Activated CD8-positive, alpha-beta T cell treated with anti-CD3 and anti-CD28 coated beads, Interleukin-2, amount 10 ng/mL, durations not matched to agents 7 days and 5 days (primary cell): ENCODE measurements at places on chromosomes 4 and X.
A peak's percentile ranks its signal among the peaks of the same experiment; 100 is the strongest.

GRCh38 chrX:16957751-16958150 lies 11.3 kb downstream of the REPS2 start:
- H3K36me3 ChIP-seq, result no peaks in the 10 kb centered on the region
- H3K4me1 ChIP-seq, result no peaks in the 10 kb centered on the region
- no peak overlapping the region for H3K4me3 ChIP-seq
- H3K27ac ChIP-seq, result no peak overlapping the region
- DNase-seq, result no peak

DNA sequence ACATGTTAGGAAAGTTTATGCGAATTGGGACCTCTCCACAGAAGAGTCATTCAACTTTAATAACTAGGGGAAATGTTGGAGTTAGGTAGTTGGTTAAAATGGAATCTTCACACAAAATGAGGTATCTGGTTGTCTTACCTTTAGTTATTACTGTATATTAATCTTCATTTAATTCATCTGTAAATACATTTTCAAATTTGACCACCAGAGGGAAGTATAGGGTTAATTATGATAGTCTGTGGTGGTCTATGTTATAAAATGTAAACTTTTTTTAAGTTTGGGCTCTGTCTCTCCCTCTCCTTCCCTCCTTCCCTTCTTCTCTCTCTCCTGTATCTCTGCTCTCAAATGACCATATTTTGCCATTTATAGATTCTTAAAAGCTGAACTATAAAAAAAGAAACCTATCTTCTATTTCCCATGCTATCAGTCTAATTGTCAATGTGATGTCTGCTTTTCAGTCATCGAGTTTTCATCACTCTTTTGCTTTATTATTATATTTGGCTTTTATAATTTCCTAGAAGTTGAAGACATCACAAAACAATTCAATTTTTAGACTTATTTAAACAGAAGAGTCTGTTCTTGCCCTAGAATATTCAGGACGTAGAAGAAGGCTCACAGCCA lies 49.8 kb downstream of the TMEM144 start:
- H3K4me3 ChIP-seq, result no peak overlapping the region
- no peaks in the 10 kb centered on the region for H3K36me3 ChIP-seq
- H3K27ac ChIP-seq, result no peak overlapping the region
- DNase-seq, result no peak
- no peaks in the 10 kb centered on the region for H3K4me1 ChIP-seq

DNA sequence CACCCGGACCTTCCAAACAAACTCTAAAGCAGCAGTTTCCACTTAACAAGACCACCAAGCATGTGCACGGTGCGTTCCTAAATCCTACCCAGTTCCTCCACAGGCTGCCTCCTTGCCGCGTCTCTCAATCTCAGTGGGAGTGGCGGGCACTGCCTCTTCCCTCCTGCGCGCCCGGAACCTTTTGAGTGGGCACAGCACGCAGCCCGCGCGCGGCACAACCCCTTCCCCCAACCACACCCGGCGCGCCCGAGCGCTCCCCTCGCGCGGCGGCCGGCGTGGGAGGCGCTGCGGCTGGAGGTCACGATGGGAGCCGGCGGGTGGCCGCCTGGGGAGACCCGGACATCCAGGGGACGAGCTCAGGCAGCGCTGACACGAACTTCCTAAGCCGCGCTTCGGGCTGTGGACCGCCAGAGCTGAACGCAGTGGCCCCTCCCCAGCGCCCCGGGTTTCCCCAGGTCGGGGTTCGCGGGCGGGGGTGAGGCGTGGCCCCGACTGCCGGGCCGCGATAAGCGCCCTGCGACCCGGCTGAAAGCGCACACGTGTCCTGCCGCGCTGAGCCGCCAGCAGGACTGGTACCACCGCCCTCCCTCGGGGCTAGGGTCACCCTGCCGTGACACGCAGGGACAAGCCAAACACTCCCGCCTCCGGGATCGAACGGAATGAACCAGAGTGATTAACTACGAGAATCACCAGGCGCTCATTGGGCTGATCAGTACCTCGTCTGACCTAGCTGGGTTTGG lies at the start of gene ABCG2:
TSS of gene ABCG2 (minus strand) at position 151 of the 740 bp plus-strand sequence. CDS start 18,644 bp downstream, outside the sequence.
- H3K36me3 ChIP-seq, result no peaks in the 10 kb centered on the region
- peak; percentile 52 for DNase-seq
- H3K4me3 ChIP-seq, result peak within 1 kb of the TSS; percentile 75
- H3K4me1 ChIP-seq, result peaks cover 13% of the 10 kb centered on the region
- H3K27me3 ChIP-seq, result peaks cover 15% of the 10 kb centered on the region

DNA sequence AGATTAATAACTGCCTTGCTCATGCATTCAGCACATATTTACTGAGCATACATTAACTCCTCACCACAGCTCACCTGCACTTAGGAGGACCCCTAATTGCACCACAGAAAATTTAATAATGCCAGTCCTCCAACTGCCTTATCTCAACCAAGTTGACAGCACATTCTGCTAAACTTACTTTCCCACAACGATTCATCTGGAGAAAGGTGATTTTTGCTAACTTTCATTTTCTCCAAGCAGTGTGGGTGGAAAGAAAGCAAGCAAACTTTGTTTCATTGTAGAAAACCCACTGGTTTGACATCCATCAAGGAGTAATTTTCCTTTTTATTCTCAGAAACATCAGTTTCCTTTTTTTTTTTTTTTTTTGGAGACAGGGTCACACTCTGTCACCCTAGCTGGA lies 49.1 kb downstream of the RASGEF1B start:
- DNase-seq, result no peak
- no peaks in the 10 kb centered on the region for H3K4me1 ChIP-seq
- no peak overlapping the region for H3K4me3 ChIP-seq
- no peak overlapping the region for H3K27ac ChIP-seq
- H3K27me3 ChIP-seq, result no peaks in the 10 kb centered on the region

GRCh38 chrX:69429339-69430015 lies 74.6 kb upstream of the NALF2 start:
- H3K27me3 ChIP-seq, result no peaks in the 10 kb centered on the region
- H3K36me3 ChIP-seq, result no peaks in the 10 kb centered on the region
- no peak overlapping the region for H3K27ac ChIP-seq
- no peak overlapping the region for H3K4me3 ChIP-seq
- DNase-seq, result no peak

- H3K36me3 ChIP-seq, result no peaks in the 10 kb centered on the region
- peak; percentile 85 for DNase-seq
- peaks cover 42% of the 10 kb centered on the region for H3K4me1 ChIP-seq
- no peak overlapping the region for H3K4me3 ChIP-seq
Observed at GRCh38 chrX:154308108-154308946, 12.7 kb downstream of the TKTL1 start.

DNA sequence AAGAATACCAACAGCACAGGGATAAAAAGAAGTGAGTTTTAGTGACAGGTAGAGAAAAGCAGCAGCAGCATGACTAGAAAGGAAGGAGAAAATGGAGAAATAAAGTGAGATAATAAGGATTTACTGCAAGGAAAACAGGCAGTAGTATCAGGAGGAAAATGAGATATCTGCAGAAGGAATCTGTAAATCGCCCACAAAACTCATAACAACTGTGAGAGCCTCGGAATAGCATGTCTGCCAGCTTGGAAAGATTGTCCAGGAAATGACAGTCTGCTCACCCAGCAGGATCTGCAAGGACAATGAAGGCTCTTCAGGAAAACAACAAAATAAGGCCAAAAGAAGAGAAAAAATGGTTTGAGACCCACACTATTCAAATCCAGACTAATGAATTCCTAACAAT lies 47.4 kb downstream of the CXXC4 start:
- no peak overlapping the region for H3K4me3 ChIP-seq
- no peak for DNase-seq
- no peaks in the 10 kb centered on the region for H3K27me3 ChIP-seq

DNA sequence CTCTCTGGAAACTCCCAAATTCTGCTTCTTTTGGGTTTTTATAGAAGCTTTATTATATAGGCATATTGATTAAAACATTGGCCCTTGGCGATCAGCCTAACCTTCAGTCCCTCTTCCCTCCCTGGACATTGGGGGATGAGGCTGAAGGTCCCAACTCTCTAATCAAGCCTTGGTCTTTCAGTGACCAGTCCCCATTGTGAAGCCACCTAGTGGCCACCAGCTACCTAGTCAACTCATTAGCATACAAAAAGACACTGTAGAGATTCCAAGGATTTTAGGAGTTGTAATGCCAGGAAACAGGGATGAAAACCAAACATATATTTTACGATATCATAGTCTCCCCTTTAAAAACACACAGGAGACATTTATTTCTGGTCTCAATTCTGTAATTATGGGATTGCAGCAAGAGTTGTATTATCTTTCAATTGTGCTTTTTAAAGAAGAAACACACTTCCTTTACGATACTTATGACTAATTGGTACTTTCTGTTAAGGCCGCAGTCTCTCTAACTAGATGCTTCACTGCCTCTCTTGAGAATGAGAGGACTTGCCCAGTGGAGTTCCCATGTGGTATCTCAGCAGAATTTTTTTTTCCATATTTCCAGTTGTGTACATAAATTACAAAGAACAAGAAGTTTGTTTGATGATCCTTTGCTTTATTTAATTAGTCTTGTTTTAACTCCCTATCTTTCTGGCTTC lies 58.2 kb downstream of the WDR17 start:
- no peak overlapping the region for H3K27ac ChIP-seq
- no peaks in the 10 kb centered on the region for H3K27me3 ChIP-seq
- no peak overlapping the region for H3K4me3 ChIP-seq
- no peak for DNase-seq
- H3K36me3 ChIP-seq, result no peaks in the 10 kb centered on the region
